ENCODE measurements at places on chromosomes 3 and 15.
A peak's percentile ranks its signal among the peaks of the same experiment; 100 is the strongest.

DNA sequence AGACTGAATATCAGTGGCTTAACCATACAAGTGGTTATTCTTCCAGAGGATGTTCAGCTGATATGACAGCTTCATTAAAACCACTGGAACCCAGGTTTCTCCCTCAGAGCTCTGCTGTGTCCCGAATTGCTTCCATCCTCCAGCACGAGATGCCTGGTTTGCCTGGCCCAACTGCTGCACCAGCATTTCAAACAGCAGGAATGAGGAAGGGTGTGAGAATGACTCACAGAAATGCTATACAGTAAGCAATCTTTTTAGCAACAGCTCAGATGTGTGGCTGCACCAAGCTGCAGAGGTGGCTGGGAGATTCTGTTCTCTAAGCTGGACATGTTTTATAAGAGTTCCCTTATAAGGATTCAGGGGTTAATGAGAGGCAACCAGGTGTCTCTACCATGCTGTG is 271.0 kb downstream of the GABRG3 start:
- peak; percentile 61 for DNase-seq

DNA sequence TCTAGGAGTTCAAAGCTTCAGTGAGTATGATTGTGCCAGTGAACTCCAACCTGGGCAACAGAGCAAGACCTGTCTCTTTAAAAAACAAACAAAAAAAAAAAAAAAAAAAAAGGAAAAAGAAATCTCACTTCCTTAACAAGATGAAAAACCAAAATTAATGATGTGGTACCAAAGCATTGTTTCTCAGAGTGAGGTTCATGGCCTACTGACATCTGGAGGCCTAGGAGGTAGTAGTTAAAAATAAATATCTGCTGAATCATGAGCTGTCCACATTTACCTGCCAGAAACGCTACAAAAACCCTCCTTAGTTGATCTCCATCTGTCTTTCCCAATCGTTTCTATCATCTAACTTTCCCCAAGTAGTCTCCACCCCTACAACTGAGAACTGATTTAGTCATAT is 51.2 kb downstream of the EPHA6 start:
- DNase-seq, result no peak

GRCh38 chr3:107432646-107433045 is 55.4 kb downstream of the CCDC54 start:
- no peak for DNase-seq

DNA sequence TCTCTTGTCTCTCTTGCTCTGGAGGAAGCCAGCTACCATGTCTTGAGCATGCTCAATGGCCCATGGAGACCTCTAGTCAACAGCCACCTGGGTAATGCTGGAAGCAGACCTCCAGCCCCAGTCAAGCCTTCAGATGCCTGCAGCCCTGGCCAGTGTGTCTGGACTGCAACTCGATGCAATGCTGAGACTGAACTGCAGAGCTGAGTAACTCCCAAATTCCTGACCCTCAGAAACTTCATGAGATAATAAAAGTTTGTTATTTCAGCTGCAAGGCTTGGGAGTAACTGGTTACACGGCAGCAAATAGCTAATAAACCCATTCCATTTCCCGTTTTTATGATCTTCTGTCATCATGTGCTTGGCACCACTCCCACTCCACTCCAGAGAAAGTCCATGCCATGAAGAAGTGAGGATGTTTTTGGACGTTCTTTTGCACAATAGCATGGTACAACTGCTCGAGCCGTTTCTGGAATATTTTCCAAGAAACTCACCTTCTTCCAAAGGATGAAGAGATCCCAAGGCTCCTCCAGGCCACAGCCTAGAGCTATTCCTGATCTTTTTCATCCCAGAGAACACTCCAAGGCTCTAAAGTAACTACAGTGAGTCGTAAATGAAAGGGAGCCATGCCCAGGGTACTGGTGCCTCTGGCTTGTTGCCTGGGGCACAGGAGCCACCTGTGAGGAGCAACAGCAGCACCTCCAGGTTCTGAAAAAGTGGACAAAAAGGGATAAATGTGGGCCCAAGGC is 72.0 kb upstream of the KLF13 start:
- peak; percentile 41 for DNase-seq

- no peak for DNase-seq
Measured at GRCh38 chr3:132161608-132162007, 126.8 kb upstream of the CPNE4 start.

- DNase-seq, result no peak
Measured at GRCh38 chr3:46407970-46408369, 911 bp downstream of the CCRL2 start.

- DNase-seq, result no peak
Measured at GRCh38 chr3:65019443-65020055, 331.7 kb upstream of the ADAMTS9 start.
